Ureter (tissue), 1 donor: ENCODE measurements at places on chromosomes 7 and 10.

GRCh38 chr10:128324058-128324827 is 198.0 kb upstream of the MKI67 start:
- DNase-seq, result no peak

- no peak for DNase-seq
Observed at GRCh38 chr10:51522858-51523257, 176.5 kb downstream of the CSTF2T start.

DNA sequence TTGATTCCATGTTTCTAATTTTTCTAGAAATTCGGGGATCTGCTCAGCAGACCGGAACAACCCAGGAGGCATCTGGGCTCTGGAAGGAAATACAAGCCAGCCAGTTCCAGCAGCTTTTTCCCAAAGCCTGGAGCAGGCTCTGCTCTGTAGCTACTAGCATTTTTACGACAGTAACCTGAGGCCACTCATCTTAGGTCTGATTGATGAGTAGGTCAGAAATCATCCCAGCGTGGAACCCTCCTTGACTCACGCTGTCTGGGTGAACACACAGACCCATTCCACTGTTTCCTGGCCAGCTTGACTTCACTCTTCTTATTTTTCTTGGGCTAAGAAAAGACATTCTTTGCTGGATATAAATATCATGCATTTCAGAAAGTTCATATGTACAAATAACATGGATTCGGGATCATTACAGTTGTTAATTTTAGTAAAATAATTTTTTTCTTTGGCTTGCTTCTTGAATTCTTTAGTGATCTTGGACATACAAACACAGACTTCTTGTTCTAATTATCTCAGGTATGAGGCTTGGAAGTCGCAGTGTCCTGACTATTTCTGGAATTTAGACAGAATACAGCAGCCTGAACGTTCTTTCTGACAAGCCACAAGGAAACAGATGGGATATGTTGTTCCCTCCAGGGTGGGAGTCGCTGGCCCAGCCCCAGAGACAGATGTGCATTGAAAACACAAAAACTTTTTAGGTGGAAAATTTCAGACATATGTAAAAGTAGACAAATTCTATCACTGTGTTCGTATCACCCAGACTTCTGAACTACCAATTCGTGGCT is 54.6 kb upstream of the PITRM1 start:
- no peak for DNase-seq

DNA sequence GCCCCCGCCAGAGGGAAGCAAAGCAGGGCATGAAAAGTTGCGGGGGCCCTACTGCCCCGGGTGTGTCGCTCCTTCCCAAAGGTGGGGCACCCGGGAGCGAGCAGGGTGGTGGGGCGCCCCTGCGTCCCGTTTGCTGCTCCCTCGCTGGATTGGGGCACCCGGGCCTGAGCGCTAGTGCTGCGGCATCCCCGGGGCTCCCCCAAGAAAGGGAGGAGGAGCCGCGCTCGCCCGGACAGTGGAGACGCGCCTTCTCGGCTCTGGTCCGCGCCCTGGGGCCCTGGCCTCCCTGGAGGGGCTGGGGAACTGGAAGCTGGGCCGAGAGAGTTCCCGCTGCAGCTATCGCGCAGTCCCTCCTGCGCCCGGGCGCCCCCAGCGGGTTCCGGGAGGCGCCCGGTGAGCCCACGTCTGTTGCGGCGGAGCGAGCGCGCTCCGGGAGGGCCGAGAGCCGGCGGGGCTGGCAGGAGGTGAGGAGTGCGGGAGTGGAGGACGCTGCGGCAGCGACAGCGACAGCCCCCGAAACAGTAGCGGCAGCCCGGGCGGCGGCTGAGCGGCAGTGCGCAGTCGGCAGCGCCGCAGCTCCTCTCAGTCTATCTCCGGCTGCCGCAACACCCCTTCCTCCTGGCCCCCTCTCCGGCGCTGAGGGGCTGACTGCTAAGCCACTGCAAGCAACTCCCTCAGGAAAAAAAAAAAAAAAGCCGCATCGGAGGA is 504 bp upstream of the BMPER start:
- DNase-seq, result no peak

DNA sequence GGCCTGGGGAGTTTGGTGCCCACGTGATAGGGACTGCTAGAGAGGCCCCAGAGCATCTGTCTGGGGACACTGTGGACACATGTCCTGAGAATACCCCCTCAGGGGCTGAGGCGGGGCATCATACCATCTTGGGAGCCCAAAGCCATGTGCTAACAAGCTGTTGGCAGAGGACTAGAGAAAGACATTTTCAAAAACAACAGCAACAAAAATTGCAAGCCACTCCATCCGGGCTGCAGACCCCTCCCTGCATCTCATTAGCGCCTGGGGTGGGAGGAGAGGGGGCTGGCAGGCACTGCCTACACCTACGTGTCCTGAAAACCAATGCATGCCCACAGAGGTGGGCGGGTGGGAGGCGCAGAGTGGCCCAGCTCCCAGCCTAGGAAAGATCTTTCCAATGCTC is 507.4 kb upstream of the PODXL start:
- DNase-seq, result no peak
